ENCODE measurements at places on chromosomes 7 and 10.

DNA sequence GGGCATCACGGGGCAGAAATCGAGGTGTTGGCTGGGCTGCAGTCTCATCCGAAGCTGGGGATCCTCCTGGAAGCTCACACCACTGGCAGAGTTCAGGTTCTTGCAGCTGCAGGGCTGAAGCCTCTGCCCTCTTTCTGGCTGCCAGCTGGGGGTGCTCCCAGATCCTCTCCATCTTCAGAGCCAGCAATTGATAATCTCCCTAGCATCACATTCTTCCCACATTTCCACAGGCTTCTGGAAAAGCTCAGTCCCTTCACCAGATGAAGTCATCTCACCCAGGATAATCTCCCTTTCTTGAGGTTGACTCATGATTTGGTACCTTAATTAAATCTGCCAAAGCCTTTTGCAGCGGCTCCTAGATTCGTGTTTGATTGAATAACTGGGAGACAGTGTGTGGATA, 55.2 kb downstream of the NRP1 start:
- DNase-seq: no peak

DNA sequence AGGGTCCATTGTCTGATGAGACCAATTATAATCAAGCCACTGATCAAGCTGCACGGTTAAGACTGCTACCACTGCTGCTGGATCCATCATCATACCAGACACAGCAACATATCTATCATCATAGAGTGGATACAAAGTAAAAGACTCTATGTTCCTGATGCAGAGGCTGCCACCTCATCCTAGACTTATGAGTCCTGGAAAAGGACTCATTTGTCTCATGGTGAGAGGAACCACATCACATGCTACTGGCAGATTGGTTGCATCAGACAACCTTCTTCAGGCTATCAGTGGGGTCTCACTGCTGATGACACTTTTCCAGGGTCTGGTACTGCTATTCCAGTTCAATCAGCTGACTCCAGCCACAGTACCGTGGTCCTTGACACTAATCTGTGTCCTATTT, 79.0 kb downstream of the ABI1 start:
- no peak for DNase-seq

DNA sequence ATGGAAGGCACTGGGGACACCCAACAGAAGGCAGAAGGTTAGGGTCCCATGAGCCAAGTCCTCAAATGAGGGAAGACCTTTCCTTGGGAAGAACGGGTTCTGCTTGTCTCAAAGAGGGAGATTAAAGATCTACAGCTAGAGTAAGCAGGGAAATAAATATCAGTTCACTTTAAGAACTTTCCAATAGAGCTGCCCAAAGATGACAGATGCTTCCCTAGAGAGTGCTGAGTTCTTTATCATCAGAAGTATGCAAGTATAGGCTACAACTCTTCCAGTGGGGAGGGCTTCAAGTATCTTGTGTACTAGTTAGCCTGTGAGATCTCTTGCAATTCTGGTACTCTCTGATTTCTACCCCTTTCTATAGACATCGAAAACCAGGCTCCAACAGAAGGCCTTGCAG, 39.4 kb downstream of the EMX2 start:
- no peak for DNase-seq

DNA sequence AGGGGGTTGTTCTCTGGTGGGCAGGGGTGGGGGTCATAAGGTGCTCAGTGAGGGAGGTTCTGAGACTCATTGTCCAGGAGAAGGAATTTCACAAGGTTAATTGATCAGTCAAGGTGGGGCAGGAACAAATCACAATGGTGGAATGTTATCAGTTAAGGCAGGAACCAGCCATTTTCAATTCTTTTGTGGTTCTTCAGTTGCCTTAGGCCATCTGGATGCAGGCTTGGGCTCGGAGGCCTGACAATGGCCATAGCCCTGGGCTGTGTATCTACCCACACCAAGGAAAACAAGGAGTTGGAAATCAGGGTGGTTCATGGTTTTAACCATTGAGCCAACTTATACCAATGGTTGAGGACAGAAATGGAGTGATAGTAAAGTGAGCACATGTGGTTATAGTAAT, 1221.8 kb downstream of the TYW1 start:
- no peak for DNase-seq

DNA sequence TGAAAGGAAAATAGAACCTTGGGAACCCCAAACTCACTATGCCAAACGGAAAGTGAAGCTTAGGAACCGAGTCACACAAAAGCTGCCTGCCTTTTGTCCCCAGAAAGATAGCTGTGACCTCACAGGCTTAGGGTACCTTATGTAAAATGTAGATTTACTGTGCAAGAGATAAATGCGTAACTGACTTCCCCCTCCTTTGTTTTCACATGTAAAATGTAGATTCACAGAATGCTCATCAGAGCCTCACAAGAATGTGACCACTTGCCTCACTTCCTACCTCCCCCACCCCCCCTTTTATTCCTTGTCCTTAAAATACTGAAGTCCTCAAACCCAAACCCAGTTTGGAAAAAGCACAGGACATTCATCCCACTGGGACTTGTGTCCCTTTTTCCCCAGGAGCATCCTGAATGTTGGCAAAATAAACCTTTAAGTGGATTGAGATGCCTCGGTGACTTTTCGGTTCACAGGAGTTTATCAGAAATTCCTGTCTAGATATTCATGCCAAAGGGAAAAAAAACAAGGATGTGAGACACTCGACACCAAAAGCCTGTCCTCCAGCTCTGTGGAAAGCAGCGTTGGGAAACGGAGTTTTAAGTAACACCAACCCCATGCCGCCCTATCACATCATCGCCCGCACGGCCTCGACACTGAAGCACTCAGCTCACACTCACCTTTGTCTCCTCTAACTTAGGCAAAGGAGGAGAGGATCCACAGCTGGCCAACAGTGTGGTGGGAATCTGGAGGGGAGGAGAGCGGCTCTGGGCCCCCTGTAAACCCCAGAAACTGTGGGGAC, 45.9 kb downstream of the SVIL start:
- no peak for DNase-seq

DNA sequence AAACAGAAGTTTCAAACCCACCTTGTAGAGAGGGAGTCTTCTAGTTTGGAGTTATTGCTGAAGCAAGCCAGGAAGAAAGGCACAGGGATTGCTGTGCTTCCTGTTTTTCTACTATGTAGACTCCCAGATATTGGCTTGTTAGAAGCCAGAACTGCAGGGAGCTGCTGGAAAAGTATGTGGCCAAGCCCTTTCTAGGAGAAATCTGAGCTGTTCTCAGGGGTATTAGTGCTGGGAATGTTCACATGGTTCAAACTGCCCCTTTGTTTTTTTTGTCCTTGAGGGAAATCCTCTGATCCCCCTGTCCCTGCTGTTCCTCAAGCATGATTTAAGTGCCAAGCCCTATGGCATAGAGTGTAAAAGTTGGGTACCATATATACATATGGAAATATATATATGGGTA, 184.0 kb downstream of the CCDC7 start:
- no peak for DNase-seq

DNA sequence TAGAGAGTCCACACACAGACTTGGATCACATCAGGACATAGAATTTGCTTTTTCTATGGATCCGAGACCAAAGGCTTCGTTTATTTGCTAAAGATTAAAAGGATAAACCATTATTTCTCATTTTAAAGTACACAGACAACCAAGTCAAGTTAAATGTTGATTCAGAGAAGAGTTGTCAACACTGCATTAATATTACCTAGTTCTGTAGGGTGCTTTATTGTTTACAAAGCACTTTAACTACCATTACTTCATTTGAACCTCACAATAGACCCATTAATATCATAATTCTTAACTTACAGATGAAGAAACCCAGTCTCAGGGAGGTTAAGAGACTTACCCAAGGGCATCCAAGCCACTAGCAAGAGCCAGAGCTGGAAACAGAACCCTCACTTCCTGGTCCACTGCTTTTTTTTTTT, 43.2 kb upstream of the GSAP start:
- no peak for DNase-seq

DNA sequence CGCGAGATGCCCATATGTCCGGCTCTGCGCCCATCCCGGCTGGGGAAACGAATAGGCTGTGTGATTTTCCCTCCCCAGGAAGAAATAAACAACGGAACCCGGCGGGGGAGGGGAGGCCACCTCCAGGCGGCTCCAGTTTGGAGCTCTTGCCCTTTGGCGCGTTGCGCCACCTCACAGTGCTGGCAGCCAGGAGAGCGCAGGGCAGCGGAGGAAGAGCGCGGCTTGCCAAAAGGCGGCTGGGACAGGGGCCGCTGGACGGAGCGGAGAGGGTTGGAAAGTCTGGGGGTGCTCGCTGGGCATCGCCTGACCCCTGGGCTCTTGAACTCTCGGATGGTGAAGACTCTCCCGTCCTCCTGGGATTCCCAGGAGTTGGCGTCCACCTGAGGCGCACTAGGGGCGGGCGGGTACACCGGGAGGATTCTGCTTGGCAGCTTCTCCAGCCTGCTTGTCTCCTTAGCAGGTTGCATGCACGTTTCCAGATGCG, 5.3 kb upstream of the NEUROG3 start:
- DNase-seq: no peak

DNA sequence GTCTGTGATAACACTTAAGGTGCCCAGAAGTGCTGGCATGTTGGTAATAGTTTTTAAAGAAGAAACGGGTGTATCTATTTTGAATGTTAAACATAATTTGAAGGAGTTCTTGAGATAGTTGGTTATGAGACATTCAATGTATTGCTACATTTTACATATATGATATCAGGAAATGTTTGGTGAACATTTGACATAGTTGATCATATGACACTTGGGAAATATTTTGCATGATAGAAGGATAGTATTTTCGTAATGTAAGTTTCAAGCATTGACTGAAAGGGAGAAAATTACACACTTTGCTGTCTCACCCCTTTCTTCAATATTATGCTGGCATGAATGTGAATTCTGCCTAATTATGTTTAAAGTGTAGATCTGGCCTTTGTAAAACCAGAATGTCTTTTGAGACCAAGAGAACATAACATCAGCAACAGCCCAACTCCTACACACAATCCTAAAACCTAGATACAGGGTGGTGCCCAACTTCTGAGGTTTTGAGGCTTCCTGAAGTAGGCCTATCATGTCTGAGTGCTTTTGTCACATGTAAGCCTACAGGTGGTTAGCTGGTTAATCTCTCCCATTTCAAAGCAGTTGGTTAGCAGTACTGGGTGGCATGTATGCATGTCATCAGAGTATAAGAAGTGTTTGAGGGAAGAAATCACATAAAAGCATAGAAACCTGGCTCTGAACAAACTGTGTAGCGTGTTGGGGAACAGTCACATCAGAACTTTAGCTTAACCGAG, 2.1 kb downstream of the ADD3 start:
- peak; percentile 27 for DNase-seq

GRCh38 chr7:69693042-69693441, 94.8 kb downstream of the AUTS2 start:
- no peak for DNase-seq

- no peak for DNase-seq
Measured at GRCh38 chr7:50412973-50413372, 37.2 kb downstream of the FIGNL1 start.

DNA sequence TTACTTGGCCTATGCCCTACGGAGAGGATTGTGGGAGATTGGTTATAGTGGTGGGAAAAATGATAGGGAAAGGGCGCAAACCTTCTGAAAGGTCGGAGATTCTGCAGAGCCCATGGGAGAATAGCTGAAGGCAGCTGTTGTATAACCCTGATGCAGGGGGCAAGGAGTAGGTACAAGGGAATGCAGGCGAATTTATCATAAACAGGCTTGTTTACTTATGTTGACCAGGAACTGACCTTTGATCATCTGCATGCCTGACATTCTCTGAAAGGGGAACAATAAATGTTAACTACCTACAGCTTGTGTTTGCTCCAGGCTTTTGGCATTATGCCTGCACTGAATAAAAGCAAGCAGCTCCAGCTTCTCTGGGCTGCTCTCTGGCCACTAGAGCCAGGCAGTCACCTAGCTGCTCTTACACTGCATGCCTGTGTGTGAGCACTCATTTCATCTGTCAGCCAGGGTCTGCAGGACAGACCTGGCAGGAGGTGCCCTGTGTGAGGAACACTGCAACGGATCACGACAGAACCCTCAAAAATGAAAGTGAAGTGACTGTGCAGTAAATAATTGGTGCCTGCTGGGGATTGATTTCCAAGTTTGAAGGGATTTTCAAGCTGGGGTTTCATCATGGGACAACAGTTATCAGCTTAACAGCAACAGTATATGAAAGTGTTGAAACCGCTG, 31.1 kb upstream of the ABCA13 start:
- no peak for DNase-seq

DNA sequence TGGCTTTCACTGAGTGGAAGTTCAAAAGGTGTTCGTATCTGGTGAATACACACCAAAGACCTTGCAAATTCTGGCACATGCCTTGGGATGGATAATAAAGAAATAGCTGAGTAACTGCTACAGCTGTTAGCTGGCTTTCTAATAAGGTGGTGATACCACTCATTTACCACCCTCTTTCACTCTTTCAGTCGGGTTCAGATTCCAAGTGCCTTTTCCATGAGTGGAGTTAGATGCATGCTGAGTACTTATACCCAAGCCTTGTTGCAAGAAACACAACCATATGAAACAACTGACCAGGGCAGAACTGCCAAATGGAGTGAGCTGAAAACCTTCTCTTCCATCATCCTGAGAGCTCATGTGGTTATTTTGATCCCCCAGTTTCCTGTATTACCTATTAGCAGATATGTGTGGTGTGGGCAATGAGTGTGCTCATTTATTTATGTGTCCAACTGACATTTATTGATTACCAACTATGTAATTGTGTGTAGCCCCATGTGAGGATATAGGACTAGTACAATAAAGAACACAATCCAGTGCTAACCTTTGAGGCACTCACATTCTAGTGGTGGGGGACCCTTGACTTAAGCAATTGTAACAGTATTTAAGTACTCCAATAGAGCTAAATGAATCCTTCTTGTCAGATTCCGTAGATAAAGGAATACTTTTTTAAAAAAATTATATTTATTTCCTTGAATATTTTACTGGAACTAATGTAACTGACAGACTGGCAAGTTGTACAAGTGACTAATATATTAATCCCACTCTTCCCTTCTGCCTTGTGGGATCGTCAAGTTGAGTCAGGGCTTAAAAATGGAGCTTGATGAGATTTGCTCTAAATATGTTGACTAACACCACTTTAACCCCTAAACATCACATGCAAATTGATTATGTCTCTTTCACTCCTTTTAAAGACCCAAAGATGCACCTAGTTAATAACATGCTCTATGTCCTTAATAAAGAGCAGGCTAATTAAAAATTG, 124.7 kb downstream of the ARID5B start:
- DNase-seq: no peak

Data from activated effector memory CD4-positive, alpha-beta T cell treated with Interleukin-2 at 50 U/mL for 16 hours (primary cell).